ENCODE measurements at places on chromosomes 2 and 18.

- no peak for DNase-seq
These were observed 9.1 kb upstream of the SLC35G4 start for GRCh38 chr18:11600321-11600720.

DNA sequence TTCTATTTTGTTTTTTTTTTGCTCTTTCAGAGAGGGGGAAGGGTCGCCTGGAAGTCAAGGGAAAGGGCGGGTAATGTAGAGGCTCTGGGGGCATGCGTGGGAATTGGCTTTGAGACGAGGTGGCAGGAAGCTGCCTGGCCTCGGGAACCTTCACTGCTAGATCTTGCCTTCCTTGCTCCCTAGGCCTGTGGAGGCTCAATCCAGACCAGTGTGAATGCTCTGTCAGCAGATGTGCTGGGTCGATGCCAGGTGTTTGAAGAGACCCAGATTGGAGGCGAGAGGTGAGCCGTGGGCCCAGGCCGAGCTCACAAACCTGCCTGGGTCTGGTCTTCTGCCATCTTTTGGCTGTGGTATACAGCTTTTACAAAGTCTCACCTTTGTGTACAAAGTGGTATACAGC lies 15.5 kb downstream of the CCT7 start:
- DNase-seq = peak; percentile 1

DNA sequence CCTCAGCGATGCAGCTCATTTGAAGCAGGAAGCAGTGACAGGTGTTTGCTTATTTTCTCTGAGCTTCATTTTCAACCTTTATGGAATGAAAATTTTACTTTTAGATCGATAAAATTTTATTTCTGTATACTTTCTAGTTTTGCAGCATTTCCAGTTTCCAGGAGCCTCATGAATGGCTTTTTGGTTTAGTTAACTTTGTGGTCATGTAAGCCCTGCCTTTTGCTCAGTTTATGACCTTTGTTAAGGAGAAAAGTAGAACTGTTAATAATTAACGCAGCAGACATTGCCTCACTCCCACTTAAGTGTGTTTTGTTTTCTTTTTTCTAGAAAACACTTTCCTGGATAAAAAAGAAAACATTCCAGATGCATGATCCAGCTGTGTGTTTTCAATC lies 4.4 kb upstream of the FARP2 start:
- no peak for DNase-seq

GRCh38 chr18:25230658-25231326 lies 121.2 kb downstream of the ZNF521 start:
- no peak for DNase-seq

Data from activated T-cell treated with anti-CD3 and anti-CD28 coated beads, Interleukin-2, amount 50 U/mL, for 1 hour (primary cell).